ENCODE measurements at places on chromosomes 5 and 9.

- no peak for DNase-seq
These were observed 27.1 kb downstream of the TRMO start for GRCh38 chr9:97895211-97895610.

GRCh38 chr5:80662108-80662507 lies 7.3 kb upstream of the DHFR start:
- DNase-seq = no peak

GRCh38 chr9:112495614-112496013 lies 9.0 kb downstream of the KIAA1958 start:
- no peak for DNase-seq

DNA sequence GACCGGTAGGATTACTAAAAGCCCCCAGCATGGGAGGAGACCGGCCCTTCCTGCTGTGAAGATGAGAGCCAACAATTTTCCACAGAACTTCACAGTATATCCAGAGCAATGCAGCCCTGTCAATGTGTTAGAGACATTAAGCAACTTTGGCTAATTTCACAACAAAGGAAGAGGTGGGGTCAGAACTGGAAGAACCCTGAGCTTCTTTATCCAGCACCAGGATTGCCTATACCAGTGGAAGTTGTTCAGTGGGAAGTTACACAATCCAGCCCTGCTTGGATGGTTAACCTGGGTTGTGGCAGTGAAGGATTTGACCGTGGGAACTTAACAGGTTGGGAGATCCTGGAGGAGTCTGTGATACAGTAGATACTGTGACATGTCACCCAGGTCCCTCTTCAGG lies 197.0 kb downstream of the FBN2 start:
- DNase-seq = no peak

GRCh38 chr5:170132269-170132975 lies 26.7 kb downstream of the FOXI1 start:
- DNase-seq = no peak

- DNase-seq = no peak
These were observed 27.1 kb upstream of the F2R start for GRCh38 chr5:76688836-76689235.

DNA sequence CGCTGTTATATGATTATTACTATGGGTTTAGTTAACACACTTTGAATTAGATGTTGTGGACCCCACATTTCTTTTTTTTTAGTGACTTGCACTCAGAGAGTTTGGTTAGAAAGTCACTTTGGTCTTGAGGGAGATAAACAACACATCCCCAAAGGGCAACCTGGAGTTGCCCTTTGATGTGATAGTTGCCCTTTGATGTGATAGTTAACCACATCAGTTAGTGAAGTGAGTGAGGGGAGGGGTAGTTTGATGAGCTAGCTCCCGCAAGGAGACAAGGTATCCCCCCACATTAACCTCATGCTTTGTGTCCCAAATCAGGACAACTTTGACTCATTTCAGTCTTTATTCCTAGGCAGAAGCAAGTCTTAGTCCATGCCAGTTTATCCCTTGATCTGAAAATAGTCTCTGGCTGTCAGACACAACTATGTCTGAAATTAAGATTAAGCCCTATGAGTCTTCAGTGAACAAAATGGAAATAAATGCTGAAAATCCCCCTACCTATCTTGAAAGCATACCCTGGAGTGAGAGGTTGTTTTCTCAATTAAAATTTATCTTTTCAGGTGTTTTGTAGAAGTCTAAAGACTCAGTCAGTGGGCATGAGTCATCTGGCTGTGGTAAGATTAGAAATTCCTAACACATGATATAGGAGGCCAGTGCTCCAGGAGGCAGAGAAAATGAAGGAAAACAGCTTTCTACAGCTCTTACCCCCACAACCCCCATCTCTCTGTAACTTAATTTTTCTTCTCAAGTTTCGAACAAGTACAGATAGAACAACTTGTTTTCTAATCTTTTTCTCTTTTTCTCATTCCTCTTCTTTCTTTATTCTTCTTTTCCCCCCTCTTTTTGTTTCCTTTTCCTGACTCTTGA lies 208.9 kb upstream of the DMRTA1 start:
- no peak for DNase-seq

DNA sequence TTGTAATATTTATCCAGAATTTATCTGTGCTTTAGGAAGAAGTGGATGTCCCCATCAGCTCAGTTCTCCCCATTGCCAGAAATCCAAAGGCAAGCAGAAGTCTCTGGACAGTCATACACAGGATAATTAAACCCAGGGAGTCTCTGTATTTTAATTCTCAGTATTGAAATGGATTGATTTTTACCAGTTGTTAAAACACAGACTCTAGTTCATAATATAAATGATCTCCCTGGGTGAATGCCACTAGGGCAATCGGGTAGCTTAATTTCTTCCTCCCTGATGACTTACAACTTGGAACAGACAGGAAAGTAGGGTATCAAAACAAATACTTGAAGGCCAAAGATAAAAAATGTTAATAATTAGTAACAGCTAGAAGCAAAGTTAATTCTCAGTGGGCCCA lies 66.5 kb upstream of the DAP start:
- no peak for DNase-seq

GRCh38 chr5:53917826-53918225 lies 357.4 kb downstream of the NDUFS4 start:
- no peak for DNase-seq

DNA sequence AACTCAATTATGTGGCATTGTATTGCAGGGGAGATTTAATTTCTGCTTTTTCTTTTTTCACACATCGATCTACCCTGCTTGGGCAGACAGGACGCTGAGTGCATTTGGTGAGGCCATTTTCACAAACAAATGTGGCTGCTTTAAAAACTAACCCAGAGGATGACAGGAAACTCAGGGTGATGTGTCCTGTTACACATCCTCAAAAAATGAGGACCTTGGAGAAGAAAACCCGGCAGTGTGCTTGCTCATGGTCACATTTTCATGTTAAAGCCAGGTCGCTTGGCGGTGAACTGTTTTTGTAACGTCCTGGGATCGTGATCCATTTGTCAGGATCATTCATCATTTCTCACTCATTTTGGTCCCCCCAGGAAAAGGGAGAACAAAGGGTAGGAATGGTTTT lies 478.3 kb upstream of the ADAMTS16 start:
- DNase-seq = no peak

DNA sequence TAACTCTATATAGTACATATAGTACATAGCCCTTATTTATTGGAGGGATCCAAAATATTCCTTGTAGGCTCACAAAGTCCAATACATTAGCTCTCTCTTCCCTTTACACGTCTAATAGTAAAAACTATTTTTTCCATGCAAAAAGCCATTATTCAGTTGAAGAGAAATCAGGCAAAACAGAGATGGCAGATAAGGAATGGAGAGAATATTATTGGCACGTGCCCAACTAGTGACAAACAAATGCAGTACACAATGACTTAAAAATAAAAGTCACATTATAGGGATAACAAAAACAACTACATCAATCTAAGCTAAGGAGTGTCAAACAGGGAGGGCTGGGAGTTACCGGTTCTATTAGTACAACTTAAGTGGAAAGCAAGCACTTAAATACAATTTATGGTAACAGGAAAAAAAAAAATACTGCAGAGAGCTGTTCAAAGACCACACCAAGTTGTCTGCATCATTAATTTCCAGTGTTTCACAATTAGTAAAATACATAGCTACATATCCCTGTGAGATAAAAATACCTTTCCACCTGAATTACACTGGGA lies 4.1 kb upstream of the SCAI start:
- no peak for DNase-seq

DNA sequence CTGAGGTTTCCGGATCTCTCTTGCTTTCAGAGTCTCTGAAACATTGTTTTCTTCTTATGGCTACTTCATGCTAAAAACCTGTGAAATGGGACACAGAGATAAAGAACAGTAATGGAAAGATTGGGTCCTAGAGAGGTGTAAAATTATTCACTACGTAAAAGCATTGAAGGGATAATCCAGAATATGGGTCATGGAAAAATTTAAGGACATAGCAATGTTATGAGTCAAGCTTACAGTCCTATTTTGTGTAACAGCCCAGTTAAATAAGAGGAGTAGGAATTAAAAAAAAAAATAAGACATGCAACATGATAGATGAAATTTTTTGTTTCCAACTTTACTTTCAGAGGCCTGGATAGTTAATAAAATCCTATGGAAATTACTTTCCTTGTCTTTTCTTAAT lies 61.9 kb upstream of the ELL2 start:
- no peak for DNase-seq

- no peak for DNase-seq
These were observed 1347.2 kb upstream of the NUDT12 start for GRCh38 chr5:104909803-104910202.

GRCh38 chr5:55917402-55918086 lies 66.4 kb downstream of the IL31RA start:
- DNase-seq = no peak

DNA sequence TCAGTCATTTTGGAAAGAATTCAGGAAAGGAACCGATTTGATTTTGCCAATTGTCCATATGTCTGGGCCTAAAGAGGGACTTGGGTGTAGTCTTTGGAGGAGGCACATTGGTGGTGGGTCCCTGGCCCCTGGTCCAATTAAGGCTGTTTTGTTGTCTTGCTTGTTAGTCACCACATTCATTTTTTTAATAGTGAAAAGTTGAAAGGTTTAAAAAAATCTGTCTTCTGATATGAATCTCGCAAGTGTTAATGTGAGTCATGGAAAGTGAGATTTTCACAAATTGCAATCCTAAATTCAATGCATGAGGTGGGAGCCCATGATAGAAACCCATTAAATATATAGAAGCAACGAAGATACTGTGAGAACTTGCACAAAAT lies 165.9 kb upstream of the OTULINL start:
- no peak for DNase-seq

- DNase-seq = no peak
These were observed 1.6 kb downstream of the DMRT2 start for GRCh38 chr9:1051584-1052275.

GRCh38 chr5:42840269-42840668 lies 28.6 kb upstream of the SELENOP start:
- DNase-seq = no peak

GRCh38 chr5:115126303-115126702 lies 43.4 kb downstream of the TRIM36 start:
- no peak for DNase-seq

- no peak for DNase-seq
These were observed 376 bp downstream of the GOLGA1 start for GRCh38 chr9:124940521-124940893.

DNA sequence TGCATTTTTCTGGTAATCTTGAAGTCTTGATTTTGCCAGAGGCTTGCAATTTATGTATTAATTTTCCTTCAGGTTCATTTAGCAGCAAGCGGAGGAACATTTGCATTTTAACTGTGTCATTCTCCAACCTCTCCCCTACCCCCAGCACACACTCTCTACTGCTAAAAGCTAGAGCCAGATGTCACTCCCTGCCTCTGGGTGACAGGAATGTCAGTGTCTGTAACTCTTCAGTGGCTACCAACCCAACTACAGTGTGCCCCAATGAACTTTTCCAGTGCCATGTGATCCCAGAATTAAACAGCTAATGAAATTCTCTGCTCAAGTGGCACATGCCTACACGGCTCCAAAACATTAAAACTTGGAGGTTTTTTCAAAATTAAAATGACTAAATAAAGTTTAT lies 260.3 kb downstream of the GOLPH3 start:
- DNase-seq = no peak

GRCh38 chr9:116278326-116278725 lies 124.7 kb downstream of the PAPPA start:
- DNase-seq = no peak

DNA sequence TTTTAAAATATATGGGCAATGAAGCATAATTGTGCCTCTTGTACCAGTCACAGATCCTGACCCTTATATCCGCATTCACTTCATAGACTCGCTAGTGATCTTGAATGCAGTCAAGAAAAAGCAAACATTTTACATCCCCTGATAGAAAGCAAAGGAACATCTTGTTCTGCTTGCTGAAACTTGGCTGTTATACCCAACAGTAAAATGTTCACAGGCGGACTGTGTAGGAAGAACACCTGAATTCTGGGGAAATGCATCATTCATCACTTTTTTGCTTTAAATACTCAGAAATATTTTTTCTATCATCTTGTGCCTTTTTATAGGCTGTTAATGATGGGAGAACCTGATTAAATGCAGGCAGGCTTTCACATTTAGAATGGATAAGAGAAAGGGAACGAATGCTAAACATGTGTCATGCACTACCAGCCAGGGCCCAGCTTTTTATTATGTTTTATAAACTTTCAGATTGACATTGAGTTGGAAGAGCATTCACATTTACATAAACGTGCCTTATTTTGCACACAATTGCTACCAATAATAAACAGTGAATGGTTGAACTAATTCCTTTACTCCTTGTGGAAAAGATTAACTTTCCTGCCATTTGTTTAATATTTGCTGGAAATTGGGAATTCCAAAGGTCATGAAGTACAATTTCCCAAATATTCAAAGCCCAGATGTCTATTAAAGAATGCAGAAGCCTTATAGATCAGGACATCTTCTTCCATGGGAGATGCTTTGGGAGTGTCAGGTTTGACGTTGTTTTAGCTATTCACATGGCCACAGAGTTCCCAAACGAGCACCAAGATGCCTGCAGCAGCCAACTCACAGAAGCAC lies 756.2 kb downstream of the TLE1 start:
- no peak for DNase-seq

GRCh38 chr5:162641142-162641813 lies 573.7 kb downstream of the GABRG2 start:
- no peak for DNase-seq

- no peak for DNase-seq
These were observed 281.4 kb downstream of the SPOCK1 start for GRCh38 chr5:137217599-137218200.

DNA sequence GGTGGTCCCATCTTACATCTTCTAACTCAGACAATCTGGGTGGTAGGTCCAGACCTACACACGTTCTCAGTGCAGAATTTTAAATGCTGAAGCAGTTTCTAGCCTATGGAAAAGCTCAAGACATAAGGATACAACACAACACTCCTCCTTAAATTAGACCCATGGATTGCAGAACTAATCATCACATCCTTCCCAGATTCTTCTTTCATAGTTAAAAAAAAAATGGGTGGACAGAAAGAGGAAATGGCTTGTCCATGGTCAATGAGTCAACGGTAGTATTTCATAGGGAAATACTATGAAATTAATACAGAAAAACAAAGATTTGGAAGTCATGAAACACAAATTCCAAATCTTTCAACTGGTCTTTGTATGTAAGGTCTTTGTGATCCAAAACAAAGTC lies 106.9 kb downstream of the PAPPA start:
- no peak for DNase-seq

GRCh38 chr5:6734243-6734700 lies 21.0 kb downstream of the TENT4A start:
- no peak for DNase-seq

DNA sequence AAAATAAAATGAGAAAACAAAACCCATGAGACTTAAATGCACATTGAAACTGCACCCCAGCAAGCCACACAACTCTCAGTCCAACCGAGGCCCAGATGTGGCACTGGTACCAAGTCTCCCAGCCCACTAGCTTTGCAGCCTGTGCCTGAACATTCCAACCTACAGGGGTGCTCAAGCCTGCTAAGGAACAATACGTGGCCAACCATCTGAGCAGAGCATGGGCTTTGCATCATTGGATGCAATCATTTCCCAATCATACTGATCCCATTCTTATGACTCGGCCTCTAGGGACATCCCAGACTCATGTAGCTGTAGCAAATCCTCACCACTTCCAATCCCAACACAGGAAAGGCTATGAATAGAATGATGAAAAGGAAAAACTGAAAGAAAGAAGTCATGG lies 297.2 kb downstream of the SPOCK1 start:
- no peak for DNase-seq

- no peak for DNase-seq
These were observed 12.5 kb upstream of the PRLR start for GRCh38 chr5:35242702-35243258.
